ENCODE measurements at places on chromosomes 1 and 21. TPM values are rescaled to one million over a fixed set of nuclear protein-coding genes. Genes with fewer than 3 reads are reported as not detected.
A peak's percentile ranks its signal among the peaks of the same experiment; 100 is the strongest.

GRCh38 chr1:66227966-66228365 is 306.0 kb upstream of the SGIP1 start:
- H3K36me3 ChIP-seq = no peaks in the 10 kb centered on the region
- H3K4me3 ChIP-seq = no peak overlapping the region
- H3K27me3 ChIP-seq = no peaks in the 10 kb centered on the region
- no peak overlapping the region for H3K27ac ChIP-seq
- peaks cover 2% of the 10 kb centered on the region for H3K4me1 ChIP-seq

- H3K27ac ChIP-seq = no peak overlapping the region
- DNase-seq = no peak
- no peaks in the 10 kb centered on the region for H3K27me3 ChIP-seq
- no peak overlapping the region for H3K4me3 ChIP-seq
These were observed 26.4 kb upstream of the CFHR4 start for GRCh38 chr1:196861429-196861828.

Gene PRKCZ
- total RNA-seq = 5.1 TPM

DNA sequence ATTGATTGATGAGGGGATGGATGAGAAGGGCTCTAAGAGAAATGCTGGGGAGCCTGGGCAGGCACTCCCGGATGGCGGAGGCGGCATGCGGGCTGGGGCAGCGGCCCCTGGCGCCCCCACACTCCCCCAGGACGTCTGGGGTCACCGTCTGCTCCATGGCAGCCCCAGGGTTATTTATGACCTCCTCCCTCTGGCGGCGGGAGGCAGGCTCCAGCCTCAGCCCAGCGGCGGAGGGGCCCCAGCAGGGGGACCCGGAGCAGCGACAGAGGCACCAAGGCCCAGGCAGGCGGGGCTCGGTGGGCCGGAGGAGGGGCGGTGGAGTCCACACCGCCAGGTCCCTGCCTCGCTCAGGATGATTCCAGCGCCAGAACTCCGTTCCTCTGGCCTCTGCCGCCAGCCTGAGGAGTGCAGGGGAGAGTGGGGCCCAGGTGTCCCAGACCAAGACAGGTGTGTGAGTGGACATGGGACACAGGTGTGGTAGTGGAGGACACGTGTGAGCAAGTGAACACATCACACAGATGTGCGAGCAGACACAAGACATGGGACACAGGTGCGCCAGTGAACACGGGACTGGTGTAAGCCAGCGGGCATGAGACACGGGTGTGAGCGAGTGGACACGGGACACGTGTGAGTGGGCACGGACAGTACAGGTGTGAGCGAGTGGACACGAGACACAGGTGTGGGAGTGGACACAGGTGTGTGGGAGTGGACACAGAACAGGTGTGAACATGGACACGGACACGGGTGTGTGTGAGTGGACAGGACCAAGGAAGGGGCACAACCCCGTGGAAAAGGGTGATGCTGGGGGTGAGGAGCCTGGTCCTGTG is 2.5 kb upstream of the SAMD11 start:
- no peak for DNase-seq
- H3K27me3 ChIP-seq = peaks cover 37% of the 10 kb centered on the region
- H3K4me1 ChIP-seq = peaks cover 7% of the 10 kb centered on the region
- H3K4me3 ChIP-seq = no peak overlapping the region
- no peaks in the 10 kb centered on the region for H3K36me3 ChIP-seq

- no peak overlapping the region for H3K4me3 ChIP-seq
- peaks cover 2% of the 10 kb centered on the region for H3K36me3 ChIP-seq
- H3K4me1 ChIP-seq = no peaks in the 10 kb centered on the region
- no peaks in the 10 kb centered on the region for H3K27me3 ChIP-seq
These were observed 49.1 kb downstream of the CAMTA1 start for GRCh38 chr1:6834366-6834765.

GRCh38 chr1:9653210-9653490 is 1.6 kb downstream of the PIK3CD start:
- H3K36me3 ChIP-seq = peaks cover 49% of the 10 kb centered on the region
- H3K27me3 ChIP-seq = no peaks in the 10 kb centered on the region
- H3K4me3 ChIP-seq = peak overlapping the region; percentile 95
- H3K27ac ChIP-seq = peak overlapping the region; percentile 96

Gene MCOLN2
- total RNA-seq = 15.0 TPM

- peak overlapping the region; percentile 88 for H3K27ac ChIP-seq
- H3K4me1 ChIP-seq = peaks cover 69% of the 10 kb centered on the region
- H3K27me3 ChIP-seq = no peaks in the 10 kb centered on the region
- peak; percentile 30 for DNase-seq
- peaks cover 47% of the 10 kb centered on the region for H3K36me3 ChIP-seq
- H3K4me3 ChIP-seq = peak overlapping the region; percentile 63
These were observed 22.5 kb downstream of the VPS26C start for GRCh38 chr21:37244501-37245095.

Gene FHL3
- 9.9 TPM for total RNA-seq

Gene C8A
- not detected for total RNA-seq

DNA sequence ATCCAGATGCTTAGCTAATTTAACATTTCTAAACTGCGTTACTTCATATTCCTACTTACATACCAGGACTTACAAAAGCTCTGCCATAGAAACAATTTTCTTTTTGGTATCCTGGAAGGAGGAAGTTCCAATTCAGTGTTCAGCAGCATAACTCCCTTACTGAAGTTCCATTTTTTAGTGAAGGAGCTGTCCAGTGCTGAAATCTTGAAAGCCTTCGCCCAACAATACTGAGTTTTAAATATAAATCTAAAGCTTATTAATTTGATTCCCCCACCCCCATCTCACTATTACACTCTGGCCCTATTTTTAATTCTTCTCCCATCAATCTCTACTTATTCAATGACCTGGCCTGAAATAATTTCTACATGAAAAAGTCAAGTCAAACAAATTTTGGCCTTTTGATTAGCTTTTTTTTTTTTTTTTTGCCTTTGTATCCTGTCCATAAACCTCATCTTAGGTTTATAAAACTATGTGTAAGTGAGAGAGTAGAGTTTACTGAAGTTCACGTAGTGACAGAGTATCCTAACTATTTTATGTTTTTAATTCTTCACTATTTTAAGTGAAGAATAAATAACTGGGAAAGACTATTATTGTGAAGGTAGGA is 323.0 kb upstream of the PLD5 start:
- DNase-seq = no peak
- H3K27ac ChIP-seq = no peak overlapping the region

DNA sequence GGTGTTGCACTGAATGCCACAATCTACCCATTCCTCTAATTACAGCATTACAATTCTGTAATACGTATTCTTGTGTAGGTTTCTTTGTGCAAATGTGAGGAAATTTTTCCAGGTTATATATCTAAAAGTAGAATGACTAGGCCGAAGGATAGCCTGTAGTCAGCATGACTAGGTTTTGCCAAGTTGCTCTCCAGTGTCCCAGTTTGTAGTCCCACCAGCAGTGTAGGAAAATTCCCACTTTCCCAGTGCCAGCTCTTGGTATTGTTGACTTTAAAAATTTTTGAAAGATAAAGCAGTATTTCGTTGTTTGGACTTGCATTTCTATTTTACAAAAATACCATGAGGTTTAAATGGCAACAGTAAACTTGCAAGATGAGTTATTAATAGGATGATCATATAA is 3.0 kb downstream of the PARK7 start:
- no peak overlapping the region for H3K4me3 ChIP-seq
- DNase-seq = no peak
- peaks cover 51% of the 10 kb centered on the region for H3K36me3 ChIP-seq
- peak overlapping the region; percentile 27 for H3K27ac ChIP-seq
- peaks cover 62% of the 10 kb centered on the region for H3K4me1 ChIP-seq
- H3K27me3 ChIP-seq = no peaks in the 10 kb centered on the region

DNA sequence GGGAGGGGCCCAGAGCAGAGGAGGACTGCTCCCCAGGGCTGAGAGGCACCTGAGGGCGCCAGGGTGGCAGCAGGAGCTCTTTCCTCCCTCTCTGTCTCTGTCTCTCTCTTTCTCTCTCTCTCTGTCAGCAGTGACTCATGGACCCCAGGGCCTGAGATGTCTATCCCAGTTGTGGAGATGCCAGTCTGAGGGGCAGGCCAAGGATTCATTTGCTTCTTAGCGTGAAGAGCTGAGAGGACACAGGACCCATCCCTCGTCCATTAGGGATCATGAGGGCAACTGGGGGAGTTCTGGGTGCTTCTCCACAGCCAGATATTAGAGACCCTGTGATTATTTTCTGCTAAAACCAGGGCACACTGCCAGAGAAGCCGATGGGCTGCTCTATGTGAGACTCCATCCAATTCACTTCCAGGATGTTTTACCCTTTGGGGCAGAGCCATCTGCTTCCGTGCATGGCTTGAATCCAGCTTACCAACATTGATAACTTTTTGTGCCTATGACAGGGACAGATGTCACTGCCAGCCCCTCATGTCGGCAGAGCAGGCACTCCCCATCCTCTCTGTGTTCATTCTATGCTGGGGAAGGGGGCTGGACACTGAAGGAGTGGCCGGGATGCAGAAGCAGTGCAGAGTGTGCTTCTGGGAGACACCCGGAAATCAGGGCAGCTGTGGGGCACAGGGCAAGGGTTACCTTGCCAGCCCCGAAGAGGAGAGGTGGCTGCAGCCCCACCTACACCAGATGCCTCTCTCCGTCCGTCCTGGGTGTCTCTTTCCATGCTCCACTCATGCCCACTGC is 4.1 kb upstream of the PCBP3 start:
- H3K27me3 ChIP-seq = peaks cover 3% of the 10 kb centered on the region
- H3K4me1 ChIP-seq = peaks cover 22% of the 10 kb centered on the region
- no peak overlapping the region for H3K4me3 ChIP-seq
- no peaks in the 10 kb centered on the region for H3K36me3 ChIP-seq

DNA sequence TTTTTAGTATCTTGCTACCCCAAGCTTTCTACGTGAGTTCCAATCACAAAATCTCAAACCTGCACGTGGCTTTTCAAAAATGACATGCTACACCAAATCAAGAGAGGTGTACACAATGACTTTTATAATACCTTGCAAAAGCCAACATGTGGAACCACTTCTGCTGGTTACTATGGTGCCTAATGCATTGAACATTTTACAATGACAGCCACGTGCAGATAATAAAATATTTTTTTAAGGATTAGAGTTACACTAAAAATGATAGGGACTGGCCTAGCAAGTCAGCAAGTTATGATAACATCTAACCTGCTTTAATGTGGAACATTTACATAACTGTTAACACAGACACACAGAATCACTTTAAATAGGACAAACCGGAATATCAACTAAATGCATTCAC is 30.2 kb downstream of the EYA3 start:
- peaks cover 22% of the 10 kb centered on the region for H3K36me3 ChIP-seq
- H3K27me3 ChIP-seq = no peaks in the 10 kb centered on the region
- H3K27ac ChIP-seq = no peak overlapping the region
- H3K4me3 ChIP-seq = no peak overlapping the region
- no peak for DNase-seq

GRCh38 chr1:33137800-33138199 is 44.0 kb downstream of the TRIM62 start:
- H3K36me3 ChIP-seq = no peaks in the 10 kb centered on the region
- H3K27ac ChIP-seq = no peak overlapping the region
- H3K4me1 ChIP-seq = peaks cover 12% of the 10 kb centered on the region
- peak; percentile 36 for DNase-seq
- no peak overlapping the region for H3K4me3 ChIP-seq
- H3K27me3 ChIP-seq = no peaks in the 10 kb centered on the region

Gene BACE2
- total RNA-seq = 1.7 TPM

Gene FCRL3
- 0.20 TPM for total RNA-seq

DNA sequence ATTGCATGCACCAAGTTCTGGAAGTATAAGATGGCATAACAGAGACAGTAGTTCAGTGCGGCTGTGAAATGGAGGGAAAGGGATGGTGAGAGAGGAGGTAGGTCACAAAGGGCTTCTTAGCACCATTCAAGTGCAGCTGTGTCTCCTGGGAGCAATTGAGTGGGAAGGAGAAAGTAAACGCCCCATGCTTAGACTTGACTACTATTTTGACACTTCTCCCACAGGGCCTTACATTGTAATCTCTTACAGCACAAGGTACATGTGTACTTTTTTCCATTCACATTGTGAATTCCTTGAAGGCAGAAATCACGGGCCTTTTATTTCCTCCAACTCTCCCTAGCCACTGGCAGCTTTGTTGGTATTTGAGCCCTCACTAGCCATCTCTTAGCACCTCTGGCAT is 239.6 kb upstream of the FOXD3 start:
- H3K27me3 ChIP-seq = peaks cover 7% of the 10 kb centered on the region
- H3K36me3 ChIP-seq = no peaks in the 10 kb centered on the region

DNA sequence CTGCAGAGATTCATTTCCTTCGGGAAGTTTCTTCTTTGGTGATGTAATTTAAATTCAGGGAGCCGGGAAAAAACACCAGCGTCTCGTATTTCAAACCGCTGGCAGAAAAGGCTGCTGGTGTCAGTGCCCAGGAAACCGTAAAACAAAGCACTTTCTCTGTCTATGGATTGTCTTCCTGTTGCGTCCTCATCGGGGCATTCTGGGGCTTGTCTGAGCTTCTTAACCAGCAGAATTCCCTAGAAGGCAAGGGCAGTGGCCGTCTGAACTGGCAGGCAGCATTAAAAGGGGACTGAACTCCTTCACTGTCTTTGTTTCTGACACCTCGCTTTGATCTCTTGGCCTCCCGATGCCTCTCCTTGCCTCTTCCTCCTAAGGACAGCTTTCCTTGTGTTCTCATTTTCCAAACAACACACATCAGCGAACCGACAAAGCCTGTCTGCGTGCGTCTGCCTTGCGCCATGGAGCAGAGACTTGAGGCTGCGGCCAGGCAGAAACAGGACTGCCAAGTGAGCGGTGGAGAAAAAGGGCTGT is 391.6 kb upstream of the VAMP3 start:
- H3K27me3 ChIP-seq = peaks cover 7% of the 10 kb centered on the region
- no peaks in the 10 kb centered on the region for H3K36me3 ChIP-seq
- no peak for DNase-seq
- H3K4me3 ChIP-seq = no peak overlapping the region

DNA sequence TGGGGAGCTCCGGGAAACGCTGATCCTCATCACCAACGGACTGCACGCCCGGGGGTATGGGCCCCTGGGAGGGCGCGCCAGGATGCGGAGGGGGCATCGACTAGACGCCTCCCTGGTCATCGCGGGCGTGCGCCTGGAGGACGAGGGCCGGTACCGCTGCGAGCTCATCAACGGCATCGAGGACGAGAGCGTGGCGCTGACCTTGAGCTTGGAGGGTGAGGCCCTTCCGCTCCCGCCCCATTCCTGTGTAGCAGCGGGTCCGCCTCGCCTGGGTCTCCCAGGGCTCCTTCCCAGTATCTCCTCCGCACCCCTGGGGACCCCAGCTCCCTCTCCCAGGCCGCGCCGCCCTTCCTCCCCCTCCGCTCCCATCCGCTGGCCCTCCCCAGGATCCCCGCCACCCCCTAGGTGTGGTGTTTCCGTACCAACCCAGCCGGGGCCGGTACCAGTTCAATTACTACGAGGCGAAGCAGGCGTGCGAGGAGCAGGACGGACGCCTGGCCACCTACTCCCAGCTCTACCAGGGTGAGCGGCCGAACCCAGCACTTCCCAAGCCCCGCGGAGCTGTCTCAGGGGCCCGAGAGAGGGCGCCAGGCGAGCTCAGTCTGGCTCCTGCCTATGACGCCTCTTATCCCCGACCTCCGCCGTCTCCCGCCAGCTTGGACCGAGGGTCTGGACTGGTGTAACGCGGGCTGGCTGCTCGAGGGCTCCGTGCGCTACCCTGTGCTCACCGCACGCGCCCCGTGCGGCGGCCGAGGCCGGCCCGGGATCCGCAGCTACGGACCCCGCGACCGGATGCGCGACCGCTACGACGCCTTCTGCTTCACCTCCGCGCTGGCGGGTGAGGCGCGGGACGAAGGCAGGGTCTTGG is 5.0 kb downstream of the HAPLN2 start:
- peaks cover 12% of the 10 kb centered on the region for H3K4me1 ChIP-seq
- no peak overlapping the region for H3K4me3 ChIP-seq
- peak; percentile 24 for DNase-seq
- H3K27ac ChIP-seq = no peak overlapping the region
- H3K27me3 ChIP-seq = peaks cover 68% of the 10 kb centered on the region

GRCh38 chr1:60809204-60809980 is 273.0 kb upstream of the NFIA start:
- H3K4me1 ChIP-seq = no peaks in the 10 kb centered on the region
- H3K27me3 ChIP-seq = no peaks in the 10 kb centered on the region
- H3K27ac ChIP-seq = no peak overlapping the region

Data from activated CD4-positive, alpha-beta T cell treated with anti-CD3 and anti-CD28 coated beads, Interleukin-2, amount 10 ng/mL, durations not matched to agents 7 days and 5 days (primary cell).